Heart right ventricle (tissue), 16 donors: ENCODE measurements at places on chromosomes 3 and 15. TPM values are rescaled to one million over a fixed set of nuclear protein-coding genes. Genes with fewer than 3 reads are reported as not detected.
A peak's percentile ranks its signal among the peaks of the same experiment; 100 is the strongest.

DNA sequence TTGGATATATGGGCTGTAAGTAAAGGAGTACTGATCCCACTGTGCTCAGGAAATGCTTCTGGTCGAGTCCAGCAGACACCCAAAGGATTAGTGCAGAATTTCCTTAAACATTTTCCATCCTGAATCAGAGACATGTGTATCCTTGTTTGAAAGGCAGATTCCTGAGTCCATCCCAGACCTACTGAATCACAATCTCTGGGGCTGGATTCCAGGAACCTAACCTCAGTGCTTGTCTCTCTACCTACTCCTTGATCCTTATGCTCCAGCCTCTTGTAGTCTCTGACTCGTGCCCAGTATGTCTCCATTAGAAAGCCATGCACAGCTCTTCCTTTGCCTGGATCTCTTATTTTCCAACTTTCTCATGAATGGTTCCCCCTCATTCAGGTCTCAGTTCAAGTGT is 585.8 kb downstream of the NLGN1 start:
- no peaks in the 10 kb centered on the region for H3K36me3 ChIP-seq
- no peaks in the 10 kb centered on the region for H3K27me3 ChIP-seq
- no peaks in the 10 kb centered on the region for H3K4me1 ChIP-seq
- no peak for DNase-seq
- H3K27ac ChIP-seq = no peak overlapping the region

DNA sequence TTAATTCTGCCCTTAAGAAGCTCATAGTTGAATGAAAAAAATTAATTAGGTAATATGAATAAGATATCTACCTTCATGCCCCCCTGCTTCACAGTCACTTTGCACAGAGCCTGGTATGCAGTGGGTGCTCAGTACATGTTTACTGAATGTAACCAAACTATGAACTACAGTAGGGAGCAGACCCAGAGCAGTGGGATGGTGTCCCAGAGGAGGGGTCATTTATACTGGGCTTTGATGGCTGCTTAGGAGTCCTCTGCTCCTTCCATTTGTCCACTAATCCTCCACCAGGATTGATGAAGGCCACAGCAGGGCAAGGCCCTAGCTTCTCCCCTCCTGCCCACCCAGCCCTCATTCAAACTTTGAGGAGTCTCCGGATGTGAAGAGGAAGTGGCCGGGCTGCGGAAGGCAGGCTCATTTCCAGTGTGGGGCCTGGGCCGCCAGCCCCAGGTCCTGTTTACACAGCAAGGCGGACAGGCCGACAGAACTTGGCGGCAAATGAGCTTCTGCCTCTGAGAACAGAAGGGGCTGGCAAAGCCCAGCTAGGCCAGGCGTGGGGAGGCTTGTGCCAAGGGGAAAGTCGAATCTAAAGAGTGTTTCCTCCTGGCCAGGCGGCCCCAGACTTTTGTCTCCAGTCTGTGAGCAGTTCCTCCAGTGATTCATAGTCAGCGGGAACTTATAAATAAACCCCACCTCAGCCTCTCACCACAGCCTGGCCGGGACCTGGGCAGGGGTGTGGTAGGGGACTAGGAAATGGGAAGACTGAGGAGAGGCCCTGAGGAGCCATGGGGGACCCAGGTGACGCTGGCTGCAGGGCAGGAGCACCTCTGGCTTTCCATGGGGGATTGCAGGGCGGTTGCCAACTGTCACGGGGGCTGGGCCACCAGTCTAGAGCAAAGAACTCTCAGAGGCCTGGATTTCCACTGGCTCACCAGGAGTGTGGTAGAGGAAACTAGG is 51.6 kb upstream of the LCTL start:
- peak; percentile 71 for DNase-seq
- no peaks in the 10 kb centered on the region for H3K36me3 ChIP-seq
- peak overlapping the region; percentile 87 for H3K27ac ChIP-seq
- no peaks in the 10 kb centered on the region for H3K27me3 ChIP-seq

DNA sequence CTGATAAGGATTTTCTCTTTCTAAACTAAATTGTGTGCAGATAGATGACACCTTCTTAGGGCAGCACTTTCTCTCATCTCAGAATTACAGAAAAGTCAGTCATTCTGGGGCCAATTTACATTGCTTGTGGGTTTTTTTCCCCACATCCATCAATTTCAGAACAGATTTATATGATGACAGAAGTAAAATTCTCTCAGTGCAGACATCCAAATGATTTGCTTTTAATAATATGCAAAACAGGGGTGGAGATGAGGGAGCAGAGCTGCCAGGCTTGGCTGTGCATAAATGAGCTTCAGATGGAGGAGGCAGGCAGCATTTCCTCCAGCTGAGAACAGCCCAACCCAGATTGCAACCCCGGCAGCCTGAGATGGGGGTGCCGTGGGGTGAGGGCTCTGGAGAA is 44.0 kb downstream of the EDEM1 start:
- H3K4me1 ChIP-seq = no peaks in the 10 kb centered on the region
- no peaks in the 10 kb centered on the region for H3K36me3 ChIP-seq

The RHOV gene
- not detected for total RNA-seq

The FOXL2 gene
- not detected for total RNA-seq

The BCL2A1 gene
- 0.31 TPM for total RNA-seq

The APBA2 gene
- 0.83 TPM for total RNA-seq
